HS-5 (cell line): ENCODE measurements at places on chromosomes 6 and 20.

DNA sequence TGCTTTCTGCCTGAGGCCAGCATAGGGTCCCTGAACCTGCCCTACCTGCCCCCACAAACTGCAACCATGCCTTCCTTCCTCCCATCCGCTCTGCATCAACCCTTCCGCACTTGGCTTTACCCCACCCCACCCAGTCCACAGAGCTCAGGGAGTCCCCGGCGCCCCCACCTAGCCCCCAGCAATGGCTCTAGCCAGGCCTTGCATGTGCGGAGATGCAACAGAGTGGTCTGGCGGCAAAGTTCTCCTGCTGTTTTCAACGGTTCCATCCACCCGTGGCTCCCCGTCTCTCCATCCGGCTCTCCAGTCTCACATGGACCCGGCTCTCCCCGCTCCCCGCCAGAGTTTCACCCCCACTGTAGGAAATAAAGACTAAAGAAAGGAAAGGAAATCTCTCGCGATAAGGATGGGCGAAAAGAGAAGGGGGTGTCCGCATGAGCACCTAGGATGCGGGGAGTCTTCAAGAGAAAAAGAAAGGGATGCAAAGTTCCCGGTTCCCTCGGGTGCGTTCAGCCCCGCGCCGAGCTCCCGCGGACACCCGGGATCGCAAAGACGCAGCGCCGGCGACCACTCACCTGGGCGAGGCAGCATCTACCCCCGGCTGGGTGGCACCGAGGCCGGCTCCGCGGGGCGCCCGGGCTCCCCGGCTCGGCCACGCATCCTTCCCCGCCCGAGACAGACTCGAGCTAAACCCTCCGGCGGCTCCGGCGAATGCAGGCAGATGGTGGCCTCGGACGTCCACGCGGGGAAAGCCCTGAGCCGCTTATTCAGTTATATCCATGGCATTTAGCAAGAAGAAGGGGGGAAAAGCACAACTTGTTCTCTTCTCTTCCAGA, 579 bp downstream of the LRFN2 start:
- no peak for DNase-seq

- no peak for DNase-seq
Observed at GRCh38 chr6:151901009-151901411, 93.5 kb downstream of the ESR1 start.

- peak; percentile 11 for DNase-seq
Observed at GRCh38 chr6:87029711-87030314, 65.1 kb downstream of the CGA start.

- no peak for DNase-seq
Observed at GRCh38 chr6:150291968-150292710, 76.7 kb upstream of the IYD start.

GRCh38 chr6:154039231-154039842, at the start of gene OPRM1:
Gene OPRM1 (plus strand): TSS chr6:154039240. CDS start chr6:154039545, 305 bp downstream.
- no peak for DNase-seq

GRCh38 chr20:62749851-62750445, 41.3 kb downstream of the NTSR1 start:
- no peak for DNase-seq
